AG20443 (cell line): ENCODE measurements at places on chromosomes 6 and 20.

DNA sequence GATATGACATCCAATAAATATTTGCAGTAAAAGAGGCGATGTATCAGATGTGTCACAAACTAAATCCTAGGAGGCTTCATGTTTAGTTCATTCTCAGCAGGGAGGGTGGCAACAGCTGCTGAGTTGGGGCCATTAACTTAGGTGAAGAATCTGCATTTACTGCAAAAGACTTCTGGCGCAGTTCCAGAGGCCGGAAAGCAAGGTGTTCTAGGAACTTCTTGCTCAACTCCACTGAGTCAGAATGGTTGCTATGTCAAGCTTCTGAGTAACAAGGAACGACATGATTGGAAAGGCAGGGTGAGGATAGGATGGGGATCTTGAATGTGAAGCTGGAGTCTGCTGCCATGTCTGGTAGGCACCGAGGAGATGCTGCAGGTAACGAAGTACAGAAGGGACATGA is 11.7 kb downstream of the ADNP start:
- peak; percentile 22 for DNase-seq

DNA sequence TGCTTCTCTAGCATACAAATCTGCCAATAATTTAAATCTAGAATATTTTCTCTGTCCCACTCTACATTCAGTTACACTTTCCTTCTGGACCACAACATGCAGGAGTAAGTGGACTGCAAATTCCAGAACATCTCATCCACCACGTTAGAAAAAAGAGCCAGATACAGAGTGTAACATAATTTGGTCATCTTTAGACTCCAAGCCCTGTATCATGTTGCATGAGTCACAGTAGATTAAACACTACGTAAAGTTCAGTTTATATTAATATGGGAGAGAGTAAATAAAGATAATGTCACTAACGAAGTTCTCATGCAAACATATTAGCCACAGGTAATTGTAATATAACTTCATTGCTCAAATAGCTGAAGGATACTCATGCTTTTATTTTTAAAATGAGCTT is 327.0 kb downstream of the C6orf118 start:
- no peak for DNase-seq

DNA sequence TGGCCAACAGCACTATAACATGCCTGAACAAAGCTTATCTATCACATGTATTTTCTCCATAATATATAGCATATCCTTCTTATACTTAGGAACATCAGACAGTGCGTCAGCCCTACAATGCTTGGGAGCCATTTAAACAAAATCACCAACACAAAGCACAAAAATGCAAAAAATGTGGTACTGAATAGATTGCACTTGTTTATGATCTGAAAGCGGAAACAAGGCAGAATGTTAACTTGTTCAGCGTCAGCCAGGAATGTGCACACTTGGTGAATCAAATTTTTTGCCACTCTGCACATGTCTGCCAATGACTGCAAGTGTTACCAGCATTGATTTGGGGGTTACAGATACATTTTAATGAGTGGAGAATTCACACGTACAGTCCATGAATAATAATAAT is 14.8 kb downstream of the SLC35A1 start:
- DNase-seq: peak; percentile 8

GRCh38 chr20:12916699-12917098 is 92.1 kb upstream of the SPTLC3 start:
- DNase-seq: no peak

GRCh38 chr6:138088326-138088762 is 18.9 kb downstream of the PERP start:
- peak; percentile 72 for DNase-seq

DNA sequence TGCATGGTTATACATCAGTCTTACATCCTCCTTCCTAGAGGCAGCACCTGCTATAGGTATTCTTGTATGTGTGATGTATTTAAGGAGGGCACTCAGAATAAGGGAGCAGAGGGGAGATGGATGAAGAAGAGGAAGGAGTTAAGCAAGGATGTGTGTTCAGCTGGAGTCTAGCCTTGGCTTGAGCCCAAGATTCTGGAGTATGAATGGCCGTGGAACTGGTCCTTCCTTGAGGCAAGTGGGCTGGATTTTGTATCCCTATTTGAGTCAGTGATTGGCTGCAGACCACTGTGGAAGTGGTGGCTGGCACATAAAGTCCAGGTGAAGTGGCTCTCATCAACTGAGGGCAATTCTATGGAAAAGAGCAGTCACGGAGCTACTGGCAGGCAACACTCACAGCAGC is 112.0 kb upstream of the RNF24 start:
- no peak for DNase-seq

GRCh38 chr6:54864272-54864671 is 17.7 kb downstream of the FAM83B start:
- no peak for DNase-seq

DNA sequence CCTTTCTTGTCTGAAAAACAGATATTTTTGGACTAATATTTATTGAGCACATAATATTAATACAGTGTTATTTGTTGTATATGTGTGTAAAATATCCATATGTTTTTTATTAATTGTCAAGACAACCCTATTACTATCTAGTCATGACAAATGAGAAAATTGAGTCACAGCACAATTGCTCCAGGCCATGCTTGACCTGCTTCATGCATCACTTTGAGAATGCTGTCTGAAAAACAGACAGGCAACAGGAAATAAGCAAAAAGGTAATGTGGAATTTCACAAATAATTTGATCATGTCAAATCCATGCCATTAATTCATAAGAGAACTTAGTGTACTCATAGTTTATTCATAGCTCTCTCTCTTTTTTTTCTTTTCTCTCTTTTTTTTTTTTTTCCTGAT is 246.5 kb downstream of the RIMS1 start:
- no peak for DNase-seq

- peak; percentile 68 for DNase-seq
Observed at GRCh38 chr20:54643761-54644160, 168.4 kb downstream of the DOK5 start.

- no peak for DNase-seq
Observed at GRCh38 chr6:95203153-95203754, 374.1 kb upstream of the MANEA start.

- no peak for DNase-seq
Observed at GRCh38 chr6:54262499-54262898, 45.7 kb upstream of the TINAG start.

- no peak for DNase-seq
Observed at GRCh38 chr20:911882-912600, 4.1 kb downstream of the ANGPT4 start.

GRCh38 chr6:25329161-25329817 is 50.1 kb downstream of the CARMIL1 start:
- DNase-seq: no peak

- no peak for DNase-seq
Observed at GRCh38 chr6:157059781-157060180, 263.5 kb downstream of the TMEM242 start.

DNA sequence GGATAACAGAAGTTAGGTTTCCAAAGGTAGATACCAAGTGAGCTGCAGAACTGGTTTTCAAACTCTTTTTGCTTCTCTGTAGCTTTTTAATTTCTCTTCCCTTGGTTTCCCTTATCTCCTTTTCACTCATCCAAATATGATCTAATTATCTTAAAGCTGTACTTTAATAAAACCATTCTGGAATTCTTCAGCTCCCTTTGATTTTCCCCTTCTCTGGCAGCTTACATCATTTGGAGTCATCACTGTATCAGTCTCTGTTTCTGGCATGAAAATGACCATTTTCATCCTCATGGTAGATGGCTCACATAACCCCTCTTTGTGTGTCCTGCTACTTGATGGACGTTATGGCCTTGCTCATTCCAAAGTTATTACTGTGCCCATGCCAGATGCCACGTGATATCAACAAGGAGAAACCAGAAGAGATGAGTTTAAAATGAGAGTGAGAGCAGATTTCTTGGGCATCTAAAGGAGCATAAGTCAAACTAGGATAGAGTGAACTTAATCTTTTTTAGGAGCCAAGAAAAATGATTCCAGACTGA is 620.2 kb downstream of the QKI start:
- no peak for DNase-seq
